ENCODE measurements at places on chromosomes 2 and 18.
A peak's percentile ranks its signal among the peaks of the same experiment; 100 is the strongest.

- DNase-seq = no peak
Observed at GRCh38 chr18:56921896-56922480, 224.9 kb upstream of the BOD1L2 start.

DNA sequence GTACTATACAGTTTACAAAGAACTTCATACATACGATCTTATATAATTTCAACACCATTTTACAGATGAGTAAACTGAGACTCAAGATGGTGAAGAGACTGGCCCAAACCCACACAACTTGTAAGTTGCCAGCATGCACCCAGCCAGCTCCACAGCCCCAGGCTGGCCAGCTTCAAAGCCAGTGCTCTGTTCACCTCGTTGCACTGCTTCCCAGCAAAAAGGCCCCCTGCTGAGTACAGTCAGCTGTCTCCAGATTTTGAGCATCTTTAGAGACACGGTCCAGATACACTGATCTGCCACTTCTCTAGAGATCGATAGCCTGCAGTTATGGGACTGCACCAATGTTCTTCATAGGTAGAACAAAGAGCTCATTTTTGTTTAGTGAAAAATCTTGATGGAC, 257.2 kb upstream of the CHAC2 start:
- DNase-seq = no peak

GRCh38 chr2:239277401-239278085, 123.3 kb downstream of the HDAC4 start:
- no peak for DNase-seq

- no peak for DNase-seq
Observed at GRCh38 chr2:59389240-59389639, 1148.1 kb upstream of the FANCL start.

GRCh38 chr18:59478591-59478990, 119.5 kb upstream of the LMAN1 start:
- DNase-seq = no peak

- DNase-seq = peak; percentile 76
Observed at GRCh38 chr2:96913398-96914202, 43.7 kb upstream of the SEMA4C start.

- no peak for DNase-seq
Observed at GRCh38 chr18:44195394-44196140, 485.1 kb upstream of the SETBP1 start.

DNA sequence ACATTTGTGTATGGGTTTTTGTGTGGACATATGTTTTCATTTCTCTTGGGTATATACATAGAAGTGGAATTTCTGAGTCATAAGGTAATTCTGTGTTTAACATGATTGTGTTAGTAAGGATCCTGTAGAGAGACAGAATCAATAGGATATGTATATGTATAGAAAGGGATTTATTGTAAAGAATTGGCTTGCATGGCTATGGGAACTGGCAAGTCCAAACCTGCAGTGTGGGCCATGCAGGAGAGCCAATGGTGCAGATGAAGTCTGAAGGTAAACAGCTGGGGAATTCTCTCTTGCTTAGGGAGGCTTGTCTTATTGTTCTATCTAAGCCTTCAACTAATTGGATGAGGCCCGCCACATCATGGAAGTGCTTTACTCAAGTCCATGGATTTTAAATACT, 39.2 kb upstream of the IL1R2 start:
- no peak for DNase-seq

DNA sequence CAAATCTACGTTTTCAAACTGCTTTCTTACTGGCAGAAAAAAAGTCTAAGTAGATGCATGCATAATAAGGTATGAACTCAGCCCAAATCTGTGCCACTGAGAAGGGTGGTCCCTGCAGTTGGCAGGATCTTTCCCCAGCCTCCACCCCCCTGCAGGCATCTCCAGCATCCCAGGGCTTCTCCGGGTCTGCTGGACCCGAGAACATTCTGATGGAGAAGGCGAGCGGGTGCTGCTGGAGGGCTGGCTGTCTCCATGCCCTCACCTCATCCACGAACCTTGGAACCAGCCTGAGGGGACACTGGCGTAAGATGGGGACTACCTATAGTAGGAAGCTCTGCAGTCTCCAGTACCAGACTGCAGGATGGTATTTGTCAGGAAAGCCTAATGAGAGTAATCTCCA, 198.9 kb downstream of the HDAC4 start:
- DNase-seq = no peak

DNA sequence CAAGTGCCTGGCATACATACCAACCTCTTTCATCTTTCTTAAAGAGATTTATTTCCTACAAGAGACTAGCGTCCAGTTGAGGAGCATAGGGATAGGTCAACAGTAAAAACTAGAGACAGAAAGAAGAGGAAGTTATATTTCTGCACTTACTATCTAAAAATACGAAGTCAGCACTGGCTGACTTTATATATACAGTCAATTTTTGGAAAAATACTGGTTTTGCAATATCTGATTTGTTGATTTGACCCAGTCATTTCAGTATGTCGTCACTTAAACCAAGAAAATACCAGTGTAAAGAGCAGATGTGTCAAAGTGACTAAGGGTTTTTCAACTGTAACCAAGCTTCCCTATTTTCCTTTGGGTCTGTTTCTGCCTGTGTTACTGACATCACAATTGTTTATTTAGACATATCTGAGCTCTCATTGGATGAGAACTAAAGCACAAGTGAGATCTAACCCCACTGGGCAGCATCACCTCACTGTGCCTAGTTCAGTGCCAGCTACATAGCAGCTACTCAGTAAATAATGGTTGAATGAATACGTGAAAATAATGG, 23.0 kb downstream of the CYTIP start:
- DNase-seq = no peak

GRCh38 chr2:118202707-118203303, 114.5 kb downstream of the INSIG2 start:
- DNase-seq = peak; percentile 46

GRCh38 chr18:7926526-7926925, 359.4 kb downstream of the PTPRM start:
- DNase-seq = no peak

GRCh38 chr2:16614314-16614860, 51.2 kb downstream of the CYRIA start:
- DNase-seq = no peak

DNA sequence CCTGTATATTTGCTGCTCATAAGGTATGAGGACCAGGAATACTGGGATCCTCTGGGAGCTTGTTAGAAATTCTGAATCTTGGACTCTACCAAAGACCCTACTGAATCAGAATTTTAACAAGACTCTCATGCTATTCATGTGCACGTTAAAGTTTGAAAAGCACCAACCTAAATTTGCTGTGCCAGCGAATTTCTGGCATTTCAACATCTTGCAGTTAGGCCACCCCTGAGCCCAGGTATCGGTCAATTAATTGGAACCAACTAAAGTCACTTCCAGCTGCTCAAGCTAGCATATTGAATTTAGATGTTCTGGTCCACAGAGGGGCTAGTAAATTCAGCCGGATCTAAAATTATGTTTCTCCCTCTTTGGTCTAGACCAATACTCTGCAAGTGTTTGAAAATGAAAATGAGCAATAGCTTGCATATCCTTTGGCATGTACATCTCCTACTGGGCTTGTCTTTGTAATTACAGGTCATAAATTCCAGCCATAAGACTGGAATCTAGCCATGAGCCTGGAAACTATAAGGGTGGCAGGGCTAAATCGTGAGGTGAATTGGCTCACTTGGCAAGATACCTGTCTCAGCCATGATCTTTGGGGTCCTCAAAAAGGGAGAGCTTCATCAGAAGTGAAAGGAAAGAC, 72.4 kb downstream of the SKA1 start:
- DNase-seq = no peak

GRCh38 chr18:21602299-21602587, 1.7 kb upstream of the ESCO1 start:
- DNase-seq = no peak

DNA sequence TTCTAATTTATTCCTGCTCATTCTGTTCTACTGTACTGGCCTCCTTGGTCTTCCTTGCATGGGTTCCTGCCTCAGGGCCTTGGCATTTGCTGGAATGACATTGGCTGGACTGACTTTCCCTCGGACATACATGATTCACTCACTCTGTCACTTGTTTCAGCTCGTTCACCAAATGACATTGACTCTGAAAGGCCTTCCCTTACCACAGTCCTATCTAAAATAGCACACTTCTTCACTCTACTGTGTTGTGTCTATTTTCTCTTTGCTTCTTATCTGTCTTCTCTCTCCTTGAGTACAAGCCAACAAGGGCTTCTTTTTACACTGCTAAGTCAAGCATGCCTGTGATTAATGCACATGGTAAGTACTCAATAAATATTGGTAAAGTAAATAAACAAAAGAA, 65.6 kb downstream of the SCG2 start:
- no peak for DNase-seq

DNA sequence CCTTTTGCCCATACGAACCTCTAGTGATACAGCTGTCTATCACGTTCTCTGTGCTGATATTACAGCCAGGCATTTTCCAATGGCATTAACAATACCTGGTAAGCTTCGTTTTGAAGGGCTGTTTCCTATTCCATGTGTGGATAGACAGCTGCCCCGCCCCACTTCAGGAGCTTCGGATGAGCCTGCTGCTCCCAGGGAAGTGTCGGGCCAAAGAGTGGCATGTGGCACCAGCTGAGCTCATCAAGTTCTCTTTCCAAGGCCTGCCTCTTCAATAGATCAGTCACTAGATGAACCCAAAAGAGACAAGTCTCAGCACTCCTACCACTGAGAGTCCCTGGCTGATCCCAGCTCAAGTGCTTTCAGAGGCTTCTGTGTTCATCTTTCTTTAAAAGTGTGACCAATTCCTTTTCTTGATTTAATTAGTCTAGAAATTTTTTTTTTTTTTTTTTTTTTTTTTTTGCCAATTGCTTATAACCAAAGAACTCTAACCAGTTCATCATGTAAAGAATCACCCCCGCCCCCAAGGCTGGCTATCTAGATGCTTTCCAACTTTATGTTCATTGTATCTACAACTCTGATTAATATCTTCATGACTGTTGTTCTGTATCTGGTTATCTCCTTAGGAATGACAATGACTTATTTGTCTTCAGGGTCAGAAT, 46.6 kb downstream of the HDAC4 start:
- DNase-seq = no peak

GRCh38 chr18:58180738-58181353, 136.8 kb downstream of the NEDD4L start:
- peak; percentile 58 for DNase-seq

GRCh38 chr2:48755473-48755872, at the start of gene LHCGR:
TSS of gene LHCGR (minus strand) at chr2:48755724. CDS start at chr2:48755671, 53 bp downstream.
- no peak for DNase-seq

- no peak for DNase-seq
Observed at GRCh38 chr2:102304711-102305611, 6.4 kb upstream of the IL1RL1 start.

DNA sequence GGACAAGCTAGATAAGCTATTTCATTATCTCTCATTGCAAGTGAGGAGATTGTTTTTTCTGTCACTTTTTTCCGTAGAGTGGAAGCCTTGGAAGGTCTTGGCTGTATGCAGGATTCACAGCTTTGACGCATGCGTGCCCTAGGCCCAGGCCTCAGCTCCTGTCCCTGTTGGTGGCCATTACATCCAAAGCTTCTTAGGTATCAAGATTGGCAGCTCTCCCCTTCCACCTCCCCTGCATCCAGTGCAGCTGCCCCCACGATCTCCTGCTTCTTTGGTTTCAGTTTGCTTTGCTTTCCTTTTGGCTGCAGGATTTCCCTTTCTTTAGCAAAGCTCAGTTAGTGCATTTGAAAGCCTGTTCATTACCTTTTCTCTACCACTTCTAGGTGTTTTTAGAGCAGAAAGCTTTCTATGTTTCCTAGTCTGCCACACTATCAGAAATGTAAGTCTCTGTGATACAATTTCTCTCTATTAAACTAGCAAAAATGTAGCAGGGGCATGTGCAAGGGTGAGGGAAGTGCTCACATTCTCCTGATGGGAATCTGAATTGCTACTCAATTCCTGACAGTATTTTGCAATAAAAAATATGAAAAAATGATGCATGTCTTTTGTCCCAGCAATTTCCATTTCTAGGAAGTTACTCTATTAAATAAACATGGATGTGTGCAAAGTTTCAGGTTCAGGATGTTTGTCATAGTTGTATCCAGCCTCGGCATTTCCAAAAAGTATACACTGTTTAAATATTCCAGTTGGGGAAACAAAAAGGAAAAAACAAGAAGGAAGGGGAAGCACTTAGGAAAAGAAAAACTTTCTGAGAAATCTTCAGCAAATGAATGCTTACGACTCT, 91.2 kb downstream of the LIPG start:
- DNase-seq = no peak

GRCh38 chr18:51137891-51138290, 59.6 kb downstream of the MEX3C start:
- DNase-seq = no peak

GRCh38 chr2:70936979-70937811, 1.5 kb downstream of the ATP6V1B1 start:
- no peak for DNase-seq

- DNase-seq = no peak
Observed at GRCh38 chr18:48631851-48632250, 93.0 kb downstream of the CTIF start.

DNA sequence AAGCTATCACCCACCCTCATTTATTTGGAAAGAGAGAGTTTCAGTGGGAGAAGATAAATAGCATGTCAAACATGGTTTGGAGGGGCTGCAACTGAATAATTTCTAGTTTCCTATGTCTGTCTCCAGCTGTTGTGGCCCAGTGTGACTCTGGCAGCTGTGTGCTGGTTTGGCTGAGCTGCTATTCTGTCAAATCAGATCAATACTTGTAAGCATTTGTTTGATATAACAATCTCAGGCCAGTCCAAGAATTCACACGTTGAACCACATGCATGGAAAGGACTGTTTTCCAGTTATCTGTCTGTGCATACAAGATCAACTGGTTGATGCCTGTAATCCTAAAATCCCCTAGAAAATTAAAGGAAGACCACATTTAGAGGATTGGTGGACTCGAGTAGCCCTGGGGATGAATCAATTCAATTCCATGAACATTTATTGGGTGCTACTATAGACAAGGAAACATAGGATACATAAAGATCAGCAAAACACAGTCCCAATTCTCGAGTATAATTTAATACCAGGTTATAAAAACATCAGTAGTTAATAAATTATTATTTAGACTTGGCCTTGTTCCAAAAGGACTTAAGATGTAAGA, 209.0 kb upstream of the PARD3B start:
- DNase-seq = no peak

DNA sequence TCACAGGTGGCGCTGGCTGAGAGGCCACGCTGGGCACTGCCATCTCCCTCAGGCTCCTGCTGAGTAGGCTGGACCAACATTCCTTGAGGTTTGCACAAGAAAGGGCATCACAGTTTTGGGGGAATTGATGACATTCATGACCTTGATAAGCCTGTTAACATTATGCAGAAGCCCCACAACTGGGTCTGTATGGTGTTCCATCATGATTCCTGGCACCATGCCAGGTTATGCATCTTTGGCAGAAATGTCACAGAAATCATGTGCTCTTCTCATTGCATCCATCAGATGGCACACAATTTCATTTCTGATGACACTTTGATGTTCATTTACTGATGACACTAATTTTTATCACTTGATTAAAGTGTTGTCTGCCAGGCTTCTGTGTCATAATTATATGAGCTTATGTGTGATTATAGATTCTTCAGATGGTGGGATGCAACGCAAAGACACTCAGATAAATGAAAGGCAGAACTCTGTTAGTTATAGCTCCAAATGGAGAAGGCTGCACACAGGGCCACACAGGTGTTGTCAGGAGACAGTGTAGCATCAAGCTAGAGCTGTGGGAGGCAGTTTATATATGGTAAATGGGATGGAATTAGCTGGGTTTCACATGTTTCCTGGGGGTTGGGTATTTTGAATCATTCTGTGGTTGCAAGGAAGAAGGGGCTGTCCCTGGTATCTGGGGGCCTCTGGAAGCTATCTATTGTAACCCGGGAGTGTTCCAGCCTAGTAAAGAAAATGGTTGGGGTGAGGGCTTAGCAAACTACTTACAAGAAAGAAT, 191.3 kb downstream of the SLC39A10 start:
- no peak for DNase-seq

Data from CD4-positive, alpha-beta T cell treated with Interleukin-6 at 100 ng/mL for 8 hours (primary cell).